Stimulated activated CD8-positive, alpha-beta memory T cell treated with anti-CD3 and anti-CD28 coated beads, Interleukin-15, amount 100 ng/mL, for 48 hours (primary cell): ENCODE measurements at places on chromosomes 3 and 15.
A peak's percentile ranks its signal among the peaks of the same experiment; 100 is the strongest.

- no peak for DNase-seq
Observed at GRCh38 chr15:100779331-100780207, 100.1 kb upstream of the ALDH1A3 start.

- DNase-seq, result no peak
Observed at GRCh38 chr15:90813796-90814190, 54.6 kb upstream of the FURIN start.

- DNase-seq, result no peak
Observed at GRCh38 chr3:115165266-115165665, 18.2 kb upstream of the ZBTB20 start.

- no peak for DNase-seq
Observed at GRCh38 chr15:70316059-70316600, 218.4 kb upstream of the TLE3 start.

DNA sequence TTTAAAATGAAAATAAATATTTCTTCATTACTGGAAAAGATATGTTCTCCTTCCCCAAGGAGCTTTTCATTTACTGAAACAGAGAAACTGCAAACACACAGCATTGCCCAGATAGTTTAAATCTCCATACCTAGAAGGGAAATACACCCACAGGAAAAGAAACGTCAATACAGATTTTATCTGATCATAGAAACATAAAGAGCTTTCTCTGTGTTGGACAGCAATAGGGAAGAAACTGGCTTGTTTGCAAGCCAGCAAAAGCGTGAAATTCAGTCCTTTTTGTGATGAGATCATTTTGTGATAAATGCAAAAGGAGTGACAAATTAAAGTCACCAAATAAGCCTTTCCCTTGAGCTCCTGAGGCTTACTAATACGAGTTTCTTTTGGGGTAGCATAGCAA, 398.0 kb downstream of the TIGIT start:
- DNase-seq, result no peak

GRCh38 chr3:31262201-31262600, 270.5 kb upstream of the STT3B start:
- no peak for DNase-seq

DNA sequence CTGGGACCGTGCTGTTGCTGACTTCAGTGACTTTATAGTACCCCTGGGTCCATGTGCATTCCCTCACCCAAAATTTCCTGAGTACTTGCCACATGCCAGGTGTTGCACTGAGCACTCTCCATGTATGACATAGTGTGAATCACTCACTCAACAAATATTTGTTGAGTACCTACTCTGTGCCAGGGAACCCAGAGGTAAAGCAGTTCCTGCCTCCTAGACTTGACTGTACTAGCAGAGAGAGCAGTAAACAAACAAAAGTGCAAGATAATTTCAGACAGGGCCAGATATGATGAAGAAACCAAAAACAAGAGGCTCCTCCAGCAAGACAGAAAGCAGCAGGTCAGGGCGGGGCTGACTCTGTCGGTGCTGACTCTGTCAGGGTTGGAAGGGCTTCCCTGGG, 12.2 kb downstream of the TGM4 start:
- no peak for DNase-seq

DNA sequence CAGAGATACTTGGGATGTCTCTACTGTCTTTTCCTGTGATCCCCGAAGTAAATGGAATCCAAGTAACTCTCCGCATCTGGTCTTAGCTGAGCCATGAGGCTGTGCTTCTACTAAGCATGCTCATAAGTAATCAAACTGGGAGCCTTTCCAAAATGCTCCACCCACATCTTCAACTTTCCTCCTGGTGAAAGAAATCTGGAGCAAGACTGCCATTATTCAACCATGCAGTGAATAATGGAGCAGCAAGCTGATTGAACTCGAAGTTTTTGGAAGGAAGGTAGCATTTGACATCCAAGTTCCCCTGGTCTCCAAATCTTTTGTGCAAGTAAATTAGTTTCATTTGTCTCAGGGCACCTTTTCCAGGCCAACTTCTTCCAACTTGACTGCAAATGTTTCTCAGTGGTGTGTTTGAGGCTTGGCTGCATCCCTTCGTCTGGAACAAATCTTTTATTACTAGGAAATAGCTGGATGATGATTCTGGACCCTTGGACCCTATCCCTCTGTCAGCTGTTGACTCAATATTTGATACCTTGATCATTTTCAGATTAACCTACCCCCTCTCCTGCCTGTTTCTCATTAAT, 19.4 kb downstream of the GXYLT2 start:
- DNase-seq, result no peak

DNA sequence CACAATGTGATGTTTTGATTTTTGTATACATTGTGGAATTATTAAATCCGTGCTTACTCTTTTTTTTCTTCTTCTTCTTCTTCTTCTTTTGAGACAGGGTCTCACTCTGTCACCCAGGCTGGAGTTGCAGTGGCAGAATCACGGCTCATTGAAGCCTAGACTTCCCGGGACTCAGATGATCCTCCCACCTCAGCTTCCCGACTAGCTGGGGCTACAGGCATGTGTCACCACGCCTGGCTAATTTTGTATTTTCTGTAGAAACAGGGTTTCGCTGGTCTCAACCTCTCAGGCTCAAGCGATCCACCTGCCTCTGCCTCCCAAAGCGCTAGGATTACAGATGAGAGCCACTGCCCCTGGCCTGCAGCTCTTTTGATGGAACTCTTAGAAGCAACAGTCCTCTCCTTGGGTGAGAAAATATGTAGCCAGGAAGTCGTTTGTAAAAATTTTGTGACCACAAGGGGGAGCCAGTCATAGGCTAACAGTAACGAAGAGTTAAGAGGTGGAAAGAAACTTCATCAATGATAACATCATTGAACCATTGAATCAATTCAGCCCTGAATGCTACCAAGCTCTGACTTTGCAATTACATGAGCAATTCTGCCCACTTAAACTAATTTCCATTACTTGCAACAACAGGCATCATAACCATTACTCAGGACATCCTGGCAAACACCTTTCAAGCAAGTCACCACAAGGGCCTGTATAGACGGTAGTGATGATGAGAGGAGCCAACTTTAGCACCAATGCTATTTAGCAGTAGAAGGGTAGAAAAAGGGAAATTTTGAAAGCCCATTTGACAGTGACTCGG, 16.7 kb upstream of the CMTM7 start:
- no peak for DNase-seq

DNA sequence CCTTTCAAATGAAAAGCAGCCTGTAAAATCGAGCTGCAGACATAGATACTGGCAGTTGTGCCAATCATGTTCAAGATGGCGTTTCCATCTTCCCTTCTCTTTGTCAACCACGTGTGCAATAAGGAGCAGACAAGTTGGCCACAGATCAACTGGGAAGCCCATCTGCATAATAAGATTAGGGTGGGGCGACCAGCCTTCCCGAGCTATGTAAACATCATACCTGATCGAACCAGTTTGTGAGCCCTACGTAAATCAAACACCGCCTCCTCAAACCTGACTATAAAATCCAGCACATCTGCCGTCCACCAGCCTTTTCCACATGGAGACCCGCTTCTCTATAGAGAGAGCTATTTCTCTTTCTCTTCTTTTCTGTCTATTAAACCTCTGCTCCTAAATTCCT, 37.2 kb downstream of the TRIM42 start:
- no peak for DNase-seq

GRCh38 chr3:190585805-190586630, 72.1 kb downstream of the IL1RAP start:
- peak; percentile 61 for DNase-seq

DNA sequence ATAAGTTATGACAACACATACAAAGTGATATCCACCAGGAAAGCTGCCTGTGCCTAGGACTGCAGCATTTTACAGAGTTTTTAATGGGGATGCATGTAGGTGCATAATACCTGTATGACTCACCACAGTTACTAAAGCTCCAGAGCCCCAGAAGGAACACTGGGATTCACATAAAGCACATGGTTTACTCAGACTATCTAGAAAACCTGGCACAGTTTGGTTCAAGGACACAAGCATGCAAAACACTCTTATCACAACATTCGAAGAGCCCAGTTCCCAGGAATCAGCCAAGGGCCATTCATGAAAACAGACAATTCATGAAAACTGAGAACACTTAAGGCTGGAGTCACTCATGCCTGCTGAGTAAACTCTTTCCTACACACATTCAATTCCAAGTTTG, 261.0 kb downstream of the PYDC2 start:
- DNase-seq, result no peak

DNA sequence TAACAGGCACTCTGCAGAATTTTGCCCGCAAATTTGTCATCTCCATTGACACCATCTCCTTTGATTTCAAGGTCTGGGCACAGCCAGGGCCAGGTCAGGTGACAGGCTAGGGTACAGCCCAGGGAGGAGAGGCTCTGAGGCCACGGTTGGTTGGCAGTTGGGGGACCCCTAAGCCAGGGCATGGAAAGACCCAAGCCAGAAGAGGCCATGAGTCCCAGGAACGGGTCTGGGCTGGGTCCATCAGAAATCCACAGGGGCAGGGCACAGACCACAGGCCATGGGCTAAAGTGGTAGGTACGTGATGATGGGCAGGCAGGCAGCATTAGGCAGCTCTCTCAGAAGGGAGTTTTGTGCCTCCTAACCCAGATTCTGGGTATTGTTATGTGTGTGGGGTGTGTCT, 45.8 kb downstream of the SEMA3G start:
- no peak for DNase-seq

- no peak for DNase-seq
Observed at GRCh38 chr3:127542441-127542952, 48.0 kb downstream of the TPRA1 start.

DNA sequence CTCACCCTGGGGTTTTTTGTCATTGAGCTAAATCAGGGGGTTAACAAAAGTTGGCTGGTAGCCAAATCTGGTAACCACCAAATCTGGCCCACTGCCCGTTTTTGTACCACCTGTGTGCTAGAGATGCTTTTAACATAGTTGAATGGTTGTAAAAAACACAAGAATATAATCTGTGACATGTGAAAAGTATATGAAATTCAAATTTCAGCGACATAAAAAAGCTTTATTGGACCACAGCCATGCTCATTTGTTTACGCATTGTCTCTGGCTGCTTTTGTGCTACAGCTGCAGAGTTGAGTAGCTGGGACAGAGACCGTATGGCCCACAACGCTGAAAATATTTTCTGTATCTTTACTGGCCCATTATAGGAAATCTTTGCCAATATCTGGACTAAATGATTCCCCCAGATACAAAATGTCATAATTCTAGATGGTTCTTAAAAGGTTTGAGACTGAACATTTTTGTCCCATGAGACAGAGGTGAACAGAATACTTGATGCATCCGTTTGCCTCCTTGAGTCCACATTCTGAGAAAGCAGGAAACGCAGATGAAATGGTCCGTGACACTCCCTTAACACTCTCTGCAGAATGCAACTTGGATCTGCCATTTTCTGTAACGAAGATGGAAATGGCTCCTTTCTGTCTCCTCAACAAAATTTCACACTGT, 120.9 kb upstream of the PDZRN3 start:
- no peak for DNase-seq

DNA sequence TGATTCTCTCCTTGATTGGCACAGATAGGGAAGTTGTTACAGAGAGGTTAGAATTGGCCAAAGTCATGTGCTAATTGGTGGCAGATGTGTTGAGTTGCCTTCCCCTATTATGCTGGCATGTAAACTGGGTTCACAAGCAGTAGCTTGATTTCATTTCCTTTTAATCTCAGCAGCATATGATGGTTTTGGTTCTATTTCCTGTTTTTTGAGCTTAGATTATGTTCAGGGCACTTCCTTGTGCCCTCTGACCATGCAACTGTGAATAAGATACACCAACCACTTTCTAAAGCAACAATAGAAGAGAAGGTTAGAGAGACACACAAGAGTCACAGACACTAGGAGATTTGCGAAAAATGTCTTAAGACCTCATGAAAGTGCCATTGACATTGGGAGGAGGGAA, 16.5 kb downstream of the HPS3 start:
- no peak for DNase-seq

GRCh38 chr3:125406070-125406469, 30.9 kb upstream of the ZNF148 start:
- DNase-seq, result no peak

DNA sequence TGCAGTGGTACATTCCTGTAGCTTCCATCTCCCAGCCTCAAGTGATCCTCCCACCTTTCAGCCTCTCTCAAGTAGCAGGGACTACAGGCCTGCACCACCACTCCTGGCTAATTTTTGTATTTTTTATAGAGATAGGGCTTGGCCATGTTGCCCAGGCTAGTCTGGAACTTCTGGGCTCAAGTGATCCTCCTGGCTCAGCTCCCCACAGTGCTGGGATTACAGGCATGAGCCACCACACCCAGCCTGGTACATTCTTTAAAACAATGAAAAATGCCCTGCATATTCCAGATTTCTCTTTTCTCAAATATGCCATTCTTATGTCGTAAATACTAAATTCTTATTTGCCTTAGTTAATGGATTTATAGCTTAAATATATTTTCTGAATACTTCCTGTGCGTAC, 581.4 kb downstream of the MECOM start:
- DNase-seq, result no peak

DNA sequence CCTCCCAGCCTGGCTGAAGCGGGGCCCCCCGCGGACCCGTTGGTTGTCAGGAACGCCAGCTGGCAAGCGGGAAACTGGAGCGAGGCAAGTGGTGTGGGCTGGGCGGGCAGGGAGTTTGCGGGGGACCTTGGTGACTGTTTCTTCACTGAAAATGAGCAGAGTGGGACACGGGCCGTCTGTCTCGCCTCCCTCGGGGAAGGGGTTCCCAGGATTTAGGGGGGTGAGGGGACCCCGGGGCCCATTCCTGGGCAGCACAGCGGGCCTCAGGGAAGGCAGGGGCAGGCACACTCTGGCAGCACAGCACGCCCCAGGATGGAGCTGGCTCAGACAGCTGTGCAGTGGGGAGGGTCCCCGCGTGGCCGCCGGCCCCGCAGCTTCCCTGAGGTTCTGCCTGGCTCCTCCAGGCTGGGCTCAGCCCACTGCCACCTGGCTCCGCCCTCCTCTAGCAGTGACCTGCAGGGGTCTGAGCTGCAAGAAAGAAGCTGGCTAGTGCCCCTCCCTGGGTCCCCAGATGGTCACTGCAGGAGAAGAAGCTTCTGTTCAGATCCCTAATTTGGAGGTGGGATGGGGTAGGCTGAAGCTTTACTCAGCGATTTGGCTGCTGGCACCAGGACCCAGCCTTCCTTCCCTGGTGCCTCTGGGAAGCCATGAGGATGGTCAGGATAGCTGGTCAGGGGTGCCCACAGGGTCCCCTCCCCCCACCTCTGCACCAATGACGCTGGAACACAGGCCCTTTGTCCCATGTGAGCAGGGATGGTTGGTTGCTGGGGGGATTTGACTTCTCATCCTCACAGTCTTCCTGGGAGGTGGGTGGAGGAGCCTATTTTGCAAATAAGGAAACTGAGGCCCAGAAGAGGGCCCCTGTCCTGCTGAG, 90.4 kb downstream of the TBC1D2B start:
- no peak for DNase-seq

GRCh38 chr15:49927189-49927861, 191.7 kb downstream of the ATP8B4 start:
- DNase-seq, result no peak

DNA sequence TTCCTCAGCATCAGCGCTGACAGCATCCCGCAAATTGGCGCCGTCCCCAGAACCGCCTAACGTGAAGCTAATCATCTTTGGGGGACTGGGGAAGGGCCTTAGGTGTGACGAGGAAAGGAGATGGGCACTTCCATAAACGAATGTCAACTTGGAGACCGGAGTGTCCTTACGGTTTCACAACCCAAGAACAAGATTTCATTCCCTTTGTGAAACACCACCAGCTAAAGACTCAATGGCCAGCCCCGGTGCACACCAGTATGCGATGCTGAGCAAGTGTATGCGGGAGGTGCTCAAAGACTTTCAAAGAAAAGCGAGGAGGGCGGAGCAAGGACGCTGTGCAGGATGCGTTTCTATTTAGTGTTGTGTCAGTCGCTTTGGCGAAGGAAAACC, 759 bp upstream of the TTBK2 start:
- no peak for DNase-seq
